ENCODE measurements at places on chromosomes 2 and 18.
A peak's percentile ranks its signal among the peaks of the same experiment; 100 is the strongest.

DNA sequence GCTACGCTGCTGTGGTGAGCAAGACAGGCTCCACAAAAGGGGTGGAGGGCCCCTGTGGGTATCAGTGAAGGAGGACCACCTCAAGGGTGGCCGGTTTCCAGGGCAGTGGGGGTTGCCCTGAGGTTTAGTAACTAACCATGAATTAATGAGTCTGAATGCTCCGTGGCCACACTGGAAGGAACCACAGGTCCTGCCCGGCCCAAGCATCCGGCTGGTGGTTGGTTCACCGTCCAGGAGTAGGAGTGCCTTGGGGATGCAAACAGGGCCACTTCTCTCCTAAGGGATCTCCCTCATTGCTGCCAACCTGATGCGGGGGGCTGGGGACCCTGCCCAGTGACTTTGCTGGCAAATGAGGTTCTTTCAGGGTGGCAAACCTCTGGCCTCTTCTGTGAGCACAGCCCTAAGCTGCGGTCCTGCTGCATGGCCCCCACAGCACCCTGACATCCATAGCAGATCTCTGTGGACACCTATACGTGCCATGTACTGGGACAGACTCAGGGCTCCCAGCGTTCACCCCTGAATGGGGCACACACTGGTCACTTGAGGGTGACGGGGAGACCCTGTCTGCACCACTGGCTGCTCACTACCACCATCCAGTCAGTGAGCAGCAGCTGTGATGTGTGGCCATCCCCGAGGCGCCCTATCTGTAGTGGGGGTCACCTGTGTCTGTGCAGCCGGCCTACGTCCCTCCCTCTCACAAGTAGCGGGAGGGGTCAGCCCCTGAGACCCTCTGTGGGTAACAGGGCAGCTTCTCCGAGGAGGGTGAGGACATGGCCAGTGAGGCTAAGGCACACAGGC lies 41.6 kb downstream of the HS6ST1 start:
- no peak for DNase-seq

GRCh38 chr2:200300065-200300464 lies 6.4 kb upstream of the SPATS2L start:
- no peak for DNase-seq

GRCh38 chr2:134582547-134582899 lies 136.3 kb downstream of the TMEM163 start:
- DNase-seq, result no peak

DNA sequence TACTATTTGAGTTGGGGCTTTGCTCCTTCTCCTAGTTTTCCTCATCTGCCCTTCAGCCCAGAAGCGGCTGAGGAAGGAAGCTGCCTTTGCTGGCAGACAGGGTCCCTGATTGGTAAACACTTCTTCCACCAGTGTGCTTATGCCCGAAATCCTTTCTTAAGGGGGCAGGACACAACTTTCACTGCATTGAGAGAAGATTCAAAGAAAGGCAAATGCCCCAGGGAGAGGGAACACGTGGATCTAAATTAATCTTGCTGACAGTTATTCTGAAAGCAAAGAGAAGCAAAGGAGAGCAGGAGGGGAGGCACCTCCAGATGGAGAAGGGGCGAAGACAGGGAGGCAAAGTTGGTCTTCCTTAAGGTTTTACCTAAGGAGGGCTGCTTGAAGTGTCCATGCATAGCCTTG lies 92.1 kb upstream of the EFEMP1 start:
- no peak for DNase-seq

DNA sequence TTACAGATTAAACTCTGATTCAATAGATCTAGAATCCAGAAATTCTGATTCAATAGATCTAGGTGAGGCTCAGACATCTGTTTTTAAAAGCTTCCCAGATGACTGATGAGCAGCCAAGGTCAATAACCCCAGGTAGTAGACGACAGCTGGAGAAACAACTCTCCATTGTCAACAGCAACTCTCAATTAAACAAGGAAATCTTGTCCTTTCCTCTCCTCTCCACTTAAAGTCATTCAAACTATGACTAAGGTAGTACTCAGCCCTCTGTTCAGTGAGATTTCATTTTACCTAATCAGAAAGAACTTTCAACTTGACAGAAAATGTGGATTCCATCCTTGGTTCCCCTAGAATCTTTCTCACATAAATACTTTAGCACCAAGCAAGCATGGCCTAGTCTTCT lies 94.6 kb upstream of the SCG2 start:
- DNase-seq, result no peak

DNA sequence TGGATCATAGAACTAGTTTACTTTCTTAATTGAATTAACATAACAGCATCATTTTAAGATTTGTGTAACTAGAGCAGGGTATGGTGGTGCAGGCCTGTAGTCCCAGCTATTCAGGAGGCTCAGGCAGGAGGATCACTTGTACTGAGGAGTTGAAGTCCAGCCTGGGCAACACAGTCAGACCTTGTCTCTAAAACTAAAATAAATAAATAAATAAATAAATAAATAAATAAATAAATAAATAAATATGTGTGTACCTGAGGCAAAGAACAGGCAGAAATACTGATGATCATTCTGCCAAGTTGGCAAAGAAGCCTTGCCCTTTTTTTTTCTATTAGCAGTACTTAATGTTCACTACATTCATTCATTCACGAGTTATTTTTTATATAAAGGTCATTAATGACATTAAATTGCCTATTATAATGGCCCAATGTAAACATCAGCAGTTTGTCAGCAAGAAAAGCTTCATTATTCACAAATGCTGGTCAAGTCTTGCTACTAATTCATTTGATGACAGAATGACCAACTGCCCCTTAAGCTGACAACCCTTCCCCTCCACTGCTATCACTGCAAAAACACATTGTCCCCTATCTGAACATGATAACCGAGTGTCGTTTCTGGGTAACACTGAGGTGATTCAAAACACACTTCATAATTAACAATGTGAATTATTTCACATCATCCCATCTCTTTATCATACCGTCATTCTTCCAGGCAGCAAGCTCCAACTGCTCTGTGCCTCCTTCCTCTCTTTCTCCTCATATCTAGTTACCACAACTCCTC lies 39.0 kb downstream of the ARL5A start:
- DNase-seq, result no peak

DNA sequence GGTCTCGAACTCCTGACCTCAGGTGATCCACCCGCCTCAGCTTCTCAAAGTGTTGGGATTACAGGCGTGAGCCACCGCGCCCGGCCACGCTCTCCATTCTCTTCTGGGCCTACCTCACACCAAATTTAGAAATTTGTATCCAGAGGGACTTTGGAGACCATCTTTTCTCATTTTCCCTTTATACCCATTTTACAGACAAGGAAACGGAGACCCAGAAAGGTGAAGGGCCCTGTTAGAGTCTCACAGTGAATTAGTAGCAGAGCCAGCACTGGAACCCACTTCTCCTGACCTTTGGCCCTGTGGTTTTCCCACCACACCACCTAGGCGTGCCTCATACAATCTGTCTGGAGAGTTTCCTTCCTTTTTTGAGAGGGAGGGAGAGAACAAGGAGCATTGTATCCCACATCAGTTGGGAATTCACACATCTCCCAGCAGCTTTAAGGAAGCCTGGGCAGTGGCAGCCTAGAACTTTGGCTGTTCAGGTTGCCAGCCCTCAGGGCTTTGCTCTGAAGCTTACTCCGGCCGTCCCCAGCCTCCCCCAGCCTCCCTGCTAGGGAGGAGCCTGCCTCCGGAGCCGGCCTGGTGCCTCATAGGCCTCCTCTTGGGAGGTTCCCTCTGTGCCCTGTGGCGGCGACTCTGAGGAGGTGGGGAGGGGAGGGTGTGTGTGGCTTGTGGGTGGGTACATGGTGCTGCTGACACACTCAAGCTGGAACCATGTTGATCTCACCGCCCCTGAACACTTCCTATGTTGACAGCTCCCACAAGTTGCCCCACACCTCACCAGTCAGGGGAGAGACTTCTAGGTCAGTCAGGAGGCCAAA lies 13.8 kb downstream of the FOSL2 start:
- peak; percentile 61 for DNase-seq

DNA sequence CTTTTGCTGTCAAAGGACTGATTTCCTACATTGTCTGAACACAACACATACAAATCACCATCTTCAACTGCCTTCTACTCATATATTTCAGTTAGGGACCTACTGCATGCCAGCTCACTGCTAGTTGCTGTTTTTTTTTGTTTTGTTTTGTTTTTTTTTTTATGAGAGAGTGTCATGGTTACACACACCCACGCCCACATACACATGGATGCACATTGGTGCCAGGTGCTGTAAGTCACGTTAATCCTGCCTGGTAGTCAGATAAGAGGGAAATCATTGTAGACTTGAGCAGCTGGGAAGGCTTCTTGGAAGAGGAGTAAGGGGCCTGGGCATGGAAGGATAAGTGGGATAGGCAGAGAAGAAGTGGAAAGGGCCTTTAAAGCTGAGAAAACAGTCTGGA lies 209.9 kb downstream of the TDRD15 start:
- no peak for DNase-seq

DNA sequence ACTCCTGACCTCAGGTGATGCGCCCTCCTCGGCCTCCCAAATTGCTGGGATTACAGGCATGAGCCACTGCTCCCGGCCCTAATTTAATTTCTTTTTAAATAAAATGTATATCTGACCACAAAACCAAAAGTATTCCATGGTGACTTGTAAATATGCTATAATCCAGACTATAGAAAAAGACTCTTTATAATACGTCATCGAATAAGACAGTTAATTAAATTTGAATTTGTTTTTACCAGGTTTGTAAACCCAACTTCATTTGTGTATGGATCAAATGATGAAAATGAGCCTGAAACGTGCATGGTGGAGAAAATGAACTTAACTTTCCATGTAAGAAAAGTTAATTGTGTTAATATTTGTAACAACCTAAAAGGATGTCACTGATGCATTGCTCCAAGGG lies 69.9 kb downstream of the ITGA4 start:
- DNase-seq, result no peak

DNA sequence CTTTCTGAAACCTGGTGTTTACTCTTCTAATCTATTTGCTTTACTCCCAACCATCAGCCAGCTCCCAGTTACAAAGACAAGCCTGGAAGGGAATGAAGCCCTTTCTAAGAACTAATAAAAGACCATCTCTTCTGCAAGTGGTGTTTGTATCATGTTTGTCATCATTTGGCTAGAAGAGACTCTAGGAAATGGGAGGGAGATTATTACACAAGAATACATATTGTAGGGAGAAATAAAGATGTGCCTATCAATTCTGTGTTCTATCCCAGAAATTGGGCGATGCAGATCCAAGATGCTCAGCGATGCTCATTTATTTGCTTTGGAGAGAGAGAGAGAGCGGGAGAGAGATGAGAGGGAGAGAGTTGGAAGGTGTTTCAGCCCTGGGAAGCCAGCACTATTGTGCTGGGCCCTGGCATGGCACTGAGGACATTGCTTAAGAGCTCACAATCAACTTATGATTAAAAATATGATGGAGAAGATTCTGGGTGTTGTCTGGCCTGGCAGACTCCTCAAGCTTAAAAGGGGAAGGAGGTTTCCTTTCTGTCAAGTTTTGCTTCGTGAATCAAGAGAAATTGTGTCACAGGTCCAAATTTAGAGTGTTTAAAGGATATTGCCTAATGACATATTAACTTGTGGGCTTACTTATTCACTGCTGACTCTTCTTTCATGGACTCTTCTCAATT lies 41.8 kb upstream of the AFF3 start:
- DNase-seq, result no peak

- no peak for DNase-seq
These were observed 310.6 kb upstream of the ZEB2 start for GRCh38 chr2:144830543-144830942.

All from activated CD8-positive, alpha-beta memory T cell treated with anti-CD3 and anti-CD28 coated beads for 1 hour (primary cell).